ENCODE measurements at places on chromosomes 1 and 21.
A peak's percentile ranks its signal among the peaks of the same experiment; 100 is the strongest.

DNA sequence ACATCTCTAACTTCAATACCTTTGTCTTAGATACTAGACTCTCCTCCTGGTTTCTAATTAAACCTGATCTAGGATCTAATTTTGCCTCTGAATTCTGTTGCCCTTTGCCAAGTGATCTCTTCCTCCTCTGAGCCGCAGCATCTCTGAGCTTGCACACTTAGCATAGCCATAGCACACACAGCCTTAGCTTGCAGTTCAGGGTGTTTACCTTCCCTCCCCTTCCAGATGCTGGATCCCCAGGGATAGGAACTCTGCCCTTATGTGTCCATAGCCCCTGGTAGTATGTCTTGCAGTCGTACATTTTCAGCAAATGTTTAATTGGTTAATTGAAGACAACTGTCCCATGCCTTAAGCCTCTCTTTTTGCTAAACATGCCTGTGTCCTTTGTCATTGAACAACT lies 30.3 kb downstream of the SELL start:
- DNase-seq, result no peak

- DNase-seq, result peak; percentile 87
These were observed 216.3 kb upstream of the CAMK1G start for GRCh38 chr1:209367061-209367772.

DNA sequence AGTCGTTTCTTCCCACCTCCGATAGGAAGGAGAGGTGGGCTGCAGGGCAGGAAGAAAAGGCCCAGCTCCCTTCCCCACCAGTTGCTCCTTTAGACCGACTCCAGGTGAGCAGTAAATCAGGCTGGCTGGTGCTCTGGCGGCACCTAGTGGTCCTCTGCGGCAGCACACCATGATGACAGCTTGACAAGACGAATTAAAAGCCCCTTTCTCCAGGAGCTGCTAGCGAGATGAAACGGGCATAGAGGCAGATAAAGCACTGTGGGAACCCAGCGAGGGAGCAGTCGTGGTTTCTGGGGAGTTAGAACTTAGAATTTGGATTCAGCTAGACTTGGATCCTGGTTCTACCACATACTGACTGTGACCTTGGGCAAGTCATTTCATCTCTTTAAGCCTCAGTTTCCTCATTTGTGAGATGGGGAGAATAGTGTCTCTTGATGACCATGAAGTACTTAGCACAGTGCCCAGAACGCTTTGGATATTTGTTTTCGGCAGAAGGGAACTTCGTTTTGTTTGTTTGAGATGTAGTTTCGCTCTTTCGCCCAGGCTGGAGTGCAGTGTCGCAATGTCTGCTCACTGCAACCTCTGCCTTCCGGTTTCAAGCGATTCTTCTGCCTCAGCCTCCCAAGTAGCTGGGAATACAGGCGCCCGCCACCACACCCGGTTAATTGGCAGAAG lies 21.8 kb upstream of the COL9A2 start:
- DNase-seq, result peak; percentile 46

DNA sequence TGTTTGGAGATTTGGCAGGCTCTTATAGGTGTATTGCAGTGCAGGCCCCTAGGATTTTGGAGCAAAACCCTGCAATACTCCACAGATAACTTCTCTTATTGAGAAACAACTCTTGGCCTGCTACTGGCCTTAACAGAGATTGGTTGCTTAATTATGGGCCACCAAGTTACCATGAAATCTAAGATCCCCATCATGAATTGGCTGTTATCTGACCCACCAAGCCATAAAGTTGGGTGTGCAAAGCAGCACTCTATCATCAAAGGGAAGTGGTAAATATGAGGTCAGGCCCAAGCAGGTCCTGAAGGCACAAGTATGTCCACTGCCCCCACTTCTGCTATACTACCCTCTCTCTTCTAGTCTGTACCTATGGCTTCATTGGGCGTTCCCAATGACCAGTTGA lies 130.0 kb upstream of the TNFSF4 start:
- DNase-seq, result no peak

- no peak for DNase-seq
These were observed 16.6 kb downstream of the MYOG start for GRCh38 chr1:203069030-203069747.

- no peak for DNase-seq
These were observed 188.7 kb downstream of the GIPC2 start for GRCh38 chr1:78234496-78234895.
